Fibroblast of skin of abdomen (primary cell): ENCODE measurements at places on chromosomes 5 and 9.

- no peak for DNase-seq
These were observed 178.3 kb upstream of the IRX2 start for GRCh38 chr5:2929779-2930178.

DNA sequence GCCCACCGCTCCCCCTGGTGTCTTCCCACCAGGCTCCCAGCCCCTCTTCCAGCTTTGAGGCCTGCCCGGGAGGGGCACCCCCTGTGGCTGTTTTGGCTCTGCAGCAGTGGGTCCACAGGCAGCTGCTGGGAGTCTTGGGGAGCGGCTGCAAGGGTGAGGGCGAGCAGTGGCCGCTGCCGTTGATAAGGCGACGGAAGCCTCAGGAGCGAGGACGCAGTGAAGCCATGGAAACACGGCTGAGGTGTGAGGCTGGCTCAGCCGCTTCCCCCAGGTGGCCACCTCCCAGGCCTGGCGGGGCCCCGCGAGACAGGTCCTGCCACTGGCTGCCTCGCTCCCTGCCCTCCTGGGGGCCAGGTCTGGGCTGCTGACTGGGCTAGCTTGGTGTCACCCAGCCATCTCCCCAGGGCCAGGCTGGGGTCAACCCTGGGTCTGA, 41.5 kb downstream of the CXXC5 start:
- DNase-seq: no peak

GRCh38 chr9:133154097-133154989, 9.4 kb downstream of the GBGT1 start:
- no peak for DNase-seq

GRCh38 chr9:106529616-106530015, 333.4 kb upstream of the ZNF462 start:
- DNase-seq: peak; percentile 18

DNA sequence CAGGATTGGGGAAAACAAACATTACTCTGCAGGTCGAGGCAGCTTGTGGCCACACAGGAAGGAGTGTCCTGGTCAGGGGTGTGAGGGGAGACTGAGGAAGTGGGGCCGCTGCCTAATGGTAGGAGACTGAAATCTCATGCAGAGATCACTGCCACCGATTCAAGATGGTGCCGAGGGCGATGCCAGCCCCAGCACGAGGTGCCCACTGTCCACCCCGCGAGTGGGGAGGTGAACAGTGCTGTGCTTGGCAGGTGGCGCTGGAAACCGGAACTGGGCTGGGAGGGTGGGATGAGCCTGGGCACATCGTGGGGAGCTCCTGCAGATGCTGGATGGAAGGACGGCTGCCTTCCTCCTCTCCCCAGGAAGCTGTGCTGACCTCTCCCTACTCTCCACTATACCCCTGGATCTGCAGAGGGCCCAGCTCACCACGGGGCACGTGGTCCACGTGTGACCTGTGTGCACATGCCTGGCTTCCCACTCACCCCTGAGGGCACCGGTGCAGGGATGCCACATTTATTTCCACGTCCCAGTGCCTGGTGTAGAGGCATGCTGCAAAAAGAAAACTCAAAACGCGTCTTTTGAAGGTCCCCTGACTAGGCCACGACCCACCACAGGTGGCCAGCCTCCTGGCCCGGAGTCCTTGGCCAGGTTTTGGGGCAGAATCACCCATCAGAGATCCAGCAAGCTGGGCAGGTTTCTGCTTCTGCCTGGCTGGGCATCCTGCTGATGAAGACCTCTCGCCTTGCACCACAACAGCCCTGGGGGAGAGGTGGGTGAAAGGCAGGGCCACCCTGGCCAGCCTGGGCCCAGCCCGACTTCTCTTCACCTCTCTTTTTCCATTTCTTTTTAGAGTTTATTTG, 71.7 kb upstream of the FCN1 start:
- no peak for DNase-seq
